Activated CD4-positive, alpha-beta T cell treated with anti-CD3 and anti-CD28 coated beads for 1 hour (primary cell): ENCODE measurements at places on chromosomes 11 and 22.

GRCh38 chr11:103623933-103624332 is 412.5 kb upstream of the DDI1 start:
- no peak for DNase-seq

- no peak for DNase-seq
Observed at GRCh38 chr22:48778308-48779195, 1049.1 kb downstream of the BRD1 start.

GRCh38 chr22:46462726-46463371 is 74.6 kb downstream of the CELSR1 start:
- no peak for DNase-seq

DNA sequence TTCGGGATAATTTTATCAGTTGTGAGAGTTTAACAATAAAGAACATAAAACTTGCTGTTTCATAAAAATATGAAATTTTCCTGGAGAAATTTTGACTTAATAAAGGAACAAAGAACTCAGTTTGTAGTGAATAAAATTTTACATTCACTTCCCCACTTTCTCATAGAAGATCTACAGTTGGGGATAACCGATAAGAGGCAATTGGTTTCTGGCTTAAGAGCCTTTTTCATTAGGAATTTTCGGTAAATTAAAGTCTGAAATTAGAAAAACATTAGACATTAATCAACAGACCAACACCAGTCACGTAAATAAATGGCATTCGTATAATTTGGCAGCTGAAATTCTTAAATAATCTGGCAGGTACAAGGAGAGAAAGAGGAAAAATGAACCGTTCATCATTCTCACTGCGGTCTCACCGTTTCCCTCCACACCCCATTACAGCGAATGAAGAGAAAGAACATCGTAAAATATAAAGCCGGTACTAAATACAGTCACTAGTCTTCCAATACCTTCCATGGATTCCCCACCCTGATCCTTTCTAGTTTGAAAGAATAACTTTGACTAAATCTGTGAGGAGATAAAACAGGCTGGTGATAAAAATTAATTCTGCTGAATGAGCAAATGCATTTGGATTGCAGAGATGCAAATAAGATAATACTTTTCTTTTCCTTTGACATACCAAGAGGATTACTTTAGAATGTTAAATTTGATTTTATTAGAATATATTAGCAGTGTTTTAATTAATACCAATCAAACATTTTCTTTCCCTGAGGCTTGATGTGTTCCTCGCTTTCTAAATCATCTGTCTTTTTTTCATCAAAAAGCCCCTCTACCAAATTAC is 19.5 kb downstream of the BLID start:
- no peak for DNase-seq

DNA sequence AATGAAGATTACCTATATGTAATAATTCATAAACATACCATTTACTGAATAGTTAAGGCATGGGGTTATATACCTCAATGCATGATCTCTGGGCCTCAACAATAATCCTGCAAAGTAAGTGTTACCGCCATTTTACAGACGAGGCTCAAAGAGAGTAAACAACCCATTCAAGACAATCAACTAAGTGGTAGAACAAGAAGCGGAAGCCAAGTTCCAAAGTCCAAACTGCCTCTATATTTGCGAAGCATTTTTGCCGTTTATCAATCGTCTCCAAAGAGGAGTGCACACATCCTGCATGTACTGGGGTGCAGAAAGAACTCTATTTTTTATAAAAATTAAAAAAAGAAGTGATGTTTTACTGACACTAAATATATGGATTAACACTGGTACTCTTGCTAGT is 27.5 kb upstream of the P4HA3 start:
- no peak for DNase-seq

DNA sequence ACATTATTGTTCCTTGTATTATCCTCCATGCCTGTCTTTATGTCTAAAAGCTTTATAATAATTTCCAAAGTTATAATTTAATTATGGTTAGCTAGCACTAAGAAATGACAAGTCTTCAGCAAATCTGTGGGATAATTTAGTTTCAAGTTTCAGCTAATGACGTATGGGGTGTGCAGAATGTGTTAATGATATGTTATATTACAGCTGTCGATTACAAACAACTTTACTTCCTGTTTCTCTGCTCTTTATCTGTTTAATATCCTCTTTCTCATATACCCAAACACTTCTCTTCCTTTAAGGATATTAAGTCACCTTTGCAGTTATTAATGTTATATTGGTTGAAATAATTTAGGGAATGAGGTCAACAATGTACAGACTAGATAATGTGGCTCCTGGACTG is 161.8 kb downstream of the CASP12 start:
- no peak for DNase-seq

DNA sequence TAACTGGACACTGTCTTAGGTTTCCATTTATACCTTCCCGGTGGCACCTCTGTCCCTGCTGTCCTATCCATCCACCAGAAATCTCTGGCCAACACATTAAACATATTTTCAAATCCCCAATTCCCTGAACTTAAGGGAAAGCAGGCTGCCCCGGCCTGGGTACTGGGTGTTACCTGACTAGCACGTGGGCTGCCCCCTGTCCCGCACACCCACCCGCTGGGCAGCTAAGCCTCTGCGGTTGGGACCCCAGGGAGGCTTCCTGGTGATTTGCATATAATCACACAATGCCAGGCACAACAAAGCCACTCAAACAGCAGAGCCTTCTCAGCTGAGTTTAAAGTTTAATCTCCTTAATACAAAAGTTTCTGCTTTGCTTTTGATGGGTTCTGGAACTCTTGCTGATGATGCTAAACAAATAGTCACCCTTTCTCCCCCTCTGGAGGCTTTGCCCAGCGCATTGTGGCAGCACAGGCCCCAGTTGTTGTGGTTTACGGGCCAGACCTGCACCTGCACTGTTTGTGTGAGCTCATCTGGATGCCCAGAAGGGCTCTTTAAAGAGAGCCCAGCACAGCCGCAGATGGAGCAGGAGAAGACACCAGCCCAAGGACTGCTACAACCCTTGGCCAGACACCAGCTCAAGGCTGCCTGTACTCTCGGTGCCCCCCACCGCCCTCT is 59.9 kb upstream of the POU2AF1 start:
- no peak for DNase-seq

DNA sequence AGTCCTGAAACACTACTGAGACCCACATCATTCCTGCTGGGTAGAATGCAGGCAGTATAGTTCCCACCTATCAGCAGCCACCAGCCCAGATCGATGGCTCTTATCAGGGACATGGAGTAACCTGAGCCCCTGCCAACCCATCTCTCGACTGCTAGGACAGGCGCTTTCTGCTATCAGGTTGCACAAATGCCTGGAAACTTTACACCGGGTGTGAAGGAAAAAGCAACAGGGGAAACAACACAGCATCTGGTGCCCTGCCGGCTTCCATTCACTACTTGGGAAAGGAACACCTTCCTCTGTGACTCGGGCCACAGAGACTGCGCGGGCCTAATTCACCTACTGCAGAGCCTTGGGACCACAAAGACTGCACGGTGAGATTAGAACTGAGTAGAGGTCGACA is 18.5 kb downstream of the RBFOX2 start:
- DNase-seq, result no peak

DNA sequence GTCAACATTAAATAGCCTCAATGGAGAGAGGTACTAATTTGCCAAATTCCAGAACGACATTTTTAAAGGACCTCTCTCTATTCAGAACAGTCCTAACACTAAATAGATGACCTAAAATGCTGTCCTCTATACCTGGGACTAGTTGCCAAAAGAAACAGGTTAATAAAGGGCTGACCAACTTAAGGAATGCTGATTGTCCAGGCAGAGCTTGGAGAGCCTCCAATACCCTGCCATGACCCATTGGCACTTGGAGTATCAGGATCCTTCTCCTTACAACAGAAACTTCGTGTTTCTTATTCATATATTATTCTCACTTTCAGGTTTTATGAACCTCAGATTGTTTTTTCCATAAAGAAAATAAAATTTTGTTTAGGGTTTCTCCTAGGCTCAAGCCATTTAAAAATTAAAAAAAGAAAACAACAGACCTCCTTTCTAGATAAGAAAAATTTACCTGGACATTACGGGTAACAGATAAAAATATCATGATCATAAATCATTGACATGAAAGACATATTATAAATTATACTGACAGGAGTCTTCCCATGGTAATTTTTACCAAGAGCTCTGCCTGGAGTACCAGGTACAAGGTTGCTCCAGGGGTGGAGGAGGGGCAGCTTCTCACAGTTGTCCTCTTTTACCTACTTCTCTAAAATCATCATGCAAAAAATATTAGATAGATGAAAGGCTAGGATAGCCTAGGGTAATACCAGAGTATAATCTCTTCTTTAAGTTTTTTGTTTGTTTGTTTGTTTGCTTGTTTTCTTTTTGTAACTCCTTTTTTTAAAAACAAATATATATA is 2.0 kb downstream of the LRRC4C start:
- no peak for DNase-seq

DNA sequence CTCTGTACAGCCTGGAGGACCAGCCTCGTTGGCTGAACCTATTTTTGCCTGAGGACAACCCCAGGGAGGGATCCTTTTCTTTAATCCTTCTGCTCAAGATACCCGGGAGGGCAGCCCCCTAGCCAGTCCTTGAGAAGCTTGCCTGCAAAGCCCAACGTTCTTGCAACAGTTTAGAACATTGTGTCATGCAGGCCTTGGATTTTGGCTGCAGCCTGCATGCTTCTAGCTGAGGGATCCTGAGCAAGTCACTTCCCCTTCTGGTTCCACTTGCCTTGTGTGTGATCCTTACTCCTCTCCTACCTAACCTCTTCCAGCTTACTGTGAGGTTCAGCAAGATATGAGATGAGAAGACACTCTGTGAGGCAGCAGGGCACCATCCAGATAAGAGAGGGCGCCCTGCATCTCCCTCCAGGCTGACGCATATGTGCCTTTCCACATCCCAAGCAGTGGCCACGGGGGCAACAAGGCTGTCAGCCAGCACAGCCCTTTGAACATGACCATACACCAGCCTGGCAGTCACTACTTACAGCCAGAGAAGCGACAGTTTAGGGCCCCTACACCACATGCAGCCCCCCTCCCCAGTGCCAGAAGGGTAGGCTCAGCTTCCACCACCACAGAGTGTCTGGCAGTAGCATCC is 76.1 kb downstream of the C11orf58 start:
- no peak for DNase-seq

DNA sequence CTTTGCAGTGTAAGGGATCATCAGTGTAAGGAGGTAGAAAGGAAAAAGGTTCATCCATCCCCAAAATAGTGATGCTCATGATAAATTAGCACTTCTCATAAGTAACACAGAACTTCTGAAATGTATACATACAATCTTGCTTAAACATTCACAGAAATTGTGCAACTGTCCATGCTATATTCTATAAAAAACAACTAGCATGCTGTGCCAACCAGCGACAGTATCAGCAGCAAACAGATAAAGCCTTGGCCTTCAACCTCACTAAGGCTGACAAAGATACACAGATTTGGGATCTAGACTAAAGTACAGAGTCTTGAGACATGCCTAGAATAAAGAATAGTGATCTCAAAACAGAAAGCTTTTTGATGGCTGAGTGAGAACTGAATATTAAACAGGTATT is 74.1 kb upstream of the CHRM4 start:
- no peak for DNase-seq

DNA sequence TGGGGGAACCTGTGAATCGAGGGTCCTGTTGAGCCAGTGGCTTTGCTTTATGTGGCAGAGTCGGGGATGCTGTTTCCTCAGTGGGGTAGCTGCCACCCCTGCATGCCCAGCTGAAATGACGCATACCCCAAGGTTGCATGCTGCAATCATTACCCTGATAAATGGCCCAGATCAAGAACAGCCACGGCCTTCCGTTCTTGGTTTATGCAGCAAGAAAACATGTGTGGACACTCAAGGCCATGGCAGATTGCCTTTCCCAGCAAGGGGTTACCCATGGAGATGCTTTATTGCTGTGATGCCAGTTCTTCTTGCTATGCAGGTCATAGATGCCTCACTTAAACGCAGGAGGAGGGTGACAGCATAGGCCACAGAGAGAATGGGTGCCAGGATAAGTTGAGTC is 14.3 kb upstream of the SREBF2 start:
- DNase-seq, result no peak

GRCh38 chr11:808427-809286 is 1.1 kb upstream of the RPLP2 start:
- DNase-seq, result no peak

- no peak for DNase-seq
Observed at GRCh38 chr22:24325105-24325757, 54.6 kb downstream of the SPECC1L start.

- no peak for DNase-seq
Observed at GRCh38 chr11:76524919-76525318, 80.1 kb downstream of the EMSY start.

DNA sequence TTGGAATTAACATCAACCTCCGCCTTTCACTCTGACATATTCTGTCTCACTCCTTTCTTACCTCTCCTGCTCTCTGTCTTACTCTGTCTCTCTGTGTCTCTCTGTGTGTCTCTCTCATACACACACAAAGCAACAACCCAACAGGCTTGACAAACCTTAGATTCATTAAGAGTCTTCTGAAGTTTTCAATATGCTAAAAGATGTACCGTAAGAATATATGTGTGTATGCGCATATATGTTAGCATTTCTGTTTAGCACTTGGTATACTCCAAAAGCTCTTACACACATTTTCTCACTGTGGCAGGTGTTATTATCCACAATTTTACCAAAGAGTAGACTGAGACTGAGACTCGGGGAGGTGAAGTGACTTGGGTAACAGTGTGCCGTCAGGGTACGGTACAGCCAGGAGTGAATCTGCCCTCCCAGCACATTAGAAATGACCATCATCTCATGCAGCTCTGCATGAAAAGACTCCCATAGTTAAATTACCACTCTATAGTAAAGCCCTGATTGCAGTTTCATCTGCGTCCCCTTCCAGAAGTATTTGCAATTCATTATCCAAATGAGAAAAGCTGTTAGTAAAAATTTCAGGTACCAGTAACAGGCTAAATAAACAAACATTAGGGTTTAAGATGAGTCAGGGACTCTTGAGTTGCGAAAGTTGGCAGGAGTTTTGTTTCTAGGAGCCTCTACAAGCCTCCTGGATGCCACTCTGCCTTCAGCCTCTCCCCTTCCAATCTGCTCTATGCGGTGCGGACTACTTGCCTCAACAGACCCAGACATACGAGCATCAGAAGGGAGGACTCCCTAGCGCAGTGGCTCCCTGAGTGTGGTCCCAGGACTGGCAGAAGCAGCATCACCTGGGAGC is 195.2 kb upstream of the TMEM45B start:
- DNase-seq, result no peak

DNA sequence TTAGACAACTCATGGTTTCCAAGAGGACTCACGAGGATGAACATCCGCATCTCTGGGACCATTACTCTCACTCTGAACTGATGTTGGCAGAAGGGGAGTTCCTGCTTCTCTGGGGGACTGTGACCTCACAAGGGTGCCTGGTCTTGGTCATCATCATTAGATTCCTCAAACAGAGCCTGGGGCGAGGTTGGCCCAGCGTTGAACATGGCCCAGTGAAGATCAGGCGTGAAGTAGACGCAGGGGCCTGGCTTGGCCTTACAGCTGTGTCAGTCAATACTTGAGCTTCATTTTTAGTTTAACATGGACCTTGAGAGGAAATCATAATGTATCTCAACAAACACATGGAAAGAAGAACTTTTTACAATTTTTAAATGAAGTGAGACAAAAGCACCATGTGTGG is 617.1 kb downstream of the BRD1 start:
- DNase-seq, result no peak

- DNase-seq, result no peak
Observed at GRCh38 chr22:30238661-30239487, 7.7 kb downstream of the LIF start.

GRCh38 chr22:17217179-17217578 is 2.1 kb downstream of the ADA2 start:
- no peak for DNase-seq
